Effector CD4-positive, alpha-beta T cell (primary cell): ENCODE measurements at places on chromosomes 16 and 17.

DNA sequence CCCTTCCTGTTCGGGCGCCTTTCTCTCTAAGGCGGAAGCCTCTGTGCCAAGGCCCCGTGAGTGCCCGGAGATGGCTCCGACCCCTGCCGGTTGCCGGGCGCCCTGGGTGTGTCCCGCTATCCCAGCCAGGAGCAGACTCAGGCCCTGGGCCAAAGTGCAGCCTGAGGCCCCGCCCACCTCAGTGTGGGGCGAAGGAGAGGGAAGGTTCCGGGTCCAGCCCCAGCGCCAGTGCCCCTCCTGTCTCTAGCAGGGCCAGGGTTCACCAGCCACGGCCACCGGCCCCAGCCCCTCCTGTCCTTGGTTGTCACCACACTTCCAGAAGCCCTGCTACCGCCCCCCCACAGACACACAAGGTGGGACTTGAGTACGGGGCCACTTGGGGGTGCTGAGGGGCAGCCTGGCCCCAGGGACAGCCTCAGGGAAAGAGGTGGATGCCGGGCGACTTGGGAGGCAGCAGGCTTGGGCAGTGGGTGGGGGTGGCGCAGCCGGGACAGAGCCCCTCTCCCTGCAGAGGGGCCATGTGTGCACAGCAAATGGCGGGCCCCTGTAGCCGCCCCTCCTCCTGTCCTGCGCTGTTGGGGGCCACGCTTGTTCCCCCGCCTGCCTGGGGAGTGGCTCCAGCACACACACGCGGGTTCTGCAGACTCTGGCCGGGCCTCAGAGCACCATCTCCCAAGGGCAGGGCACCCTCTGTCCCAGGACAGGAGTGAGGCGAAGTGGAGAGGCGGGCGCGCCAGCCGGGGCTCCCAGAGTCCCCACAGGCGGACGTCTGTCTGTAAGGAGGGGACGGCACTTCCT lies 6.0 kb downstream of the C1QTNF8 start:
- no peak for DNase-seq

DNA sequence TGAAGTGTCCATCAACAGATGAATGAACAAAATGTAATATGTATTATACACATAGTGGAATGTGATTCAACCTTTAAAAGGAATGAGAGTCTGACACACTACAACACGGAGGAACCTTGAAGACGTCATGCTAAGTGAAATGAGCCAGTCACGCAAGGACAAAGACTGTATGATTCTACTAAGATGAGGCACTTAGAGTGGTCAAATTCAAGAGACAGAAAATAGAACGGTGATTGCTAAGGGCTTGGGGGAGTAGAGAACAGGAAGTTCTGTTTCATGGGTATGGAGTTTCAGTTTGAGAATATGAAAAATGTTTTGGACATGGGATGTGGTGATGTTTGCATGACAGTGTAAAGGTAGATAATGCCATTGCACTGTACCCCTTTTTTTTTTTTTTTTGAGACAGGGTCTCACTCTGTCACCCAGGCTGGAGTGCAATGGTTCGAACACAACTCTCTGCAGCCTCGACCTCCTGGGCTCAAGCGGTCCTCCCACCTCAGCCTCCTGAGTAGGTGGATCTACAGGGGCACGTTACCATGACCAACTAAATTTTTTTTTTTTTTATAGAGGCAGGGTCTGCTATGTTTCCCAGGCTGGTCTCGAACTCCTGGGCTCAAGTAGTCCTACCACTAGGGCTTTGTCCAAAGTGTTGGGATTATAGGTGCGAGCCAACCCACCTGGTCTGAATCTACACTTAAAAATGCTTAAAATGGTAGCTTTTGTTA lies 2.9 kb upstream of the CCDC102A start:
- DNase-seq = no peak

DNA sequence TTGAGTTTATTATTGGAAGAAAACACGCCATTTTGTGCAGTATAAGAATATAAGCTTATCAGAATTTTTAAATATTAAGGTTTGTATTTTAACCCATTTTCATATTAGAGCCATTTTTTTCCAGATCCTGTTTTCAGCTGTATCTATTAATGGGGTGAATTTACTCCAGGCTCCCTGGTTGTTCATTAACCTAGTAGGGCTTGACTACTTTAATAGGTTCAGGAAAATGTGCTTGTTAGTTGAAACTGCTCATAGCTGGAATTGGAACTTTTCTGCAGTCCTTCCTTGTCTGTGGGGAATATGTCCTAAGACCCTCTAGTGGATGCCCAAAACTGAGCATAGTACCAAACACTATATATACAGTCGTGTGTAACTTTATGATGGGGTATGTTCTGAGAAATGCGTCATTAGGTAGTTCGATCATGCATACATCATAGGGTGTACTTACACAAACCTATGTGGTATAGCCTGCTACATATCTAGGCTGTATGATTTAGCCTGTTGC lies 28.0 kb downstream of the NFAT5 start:
- no peak for DNase-seq

DNA sequence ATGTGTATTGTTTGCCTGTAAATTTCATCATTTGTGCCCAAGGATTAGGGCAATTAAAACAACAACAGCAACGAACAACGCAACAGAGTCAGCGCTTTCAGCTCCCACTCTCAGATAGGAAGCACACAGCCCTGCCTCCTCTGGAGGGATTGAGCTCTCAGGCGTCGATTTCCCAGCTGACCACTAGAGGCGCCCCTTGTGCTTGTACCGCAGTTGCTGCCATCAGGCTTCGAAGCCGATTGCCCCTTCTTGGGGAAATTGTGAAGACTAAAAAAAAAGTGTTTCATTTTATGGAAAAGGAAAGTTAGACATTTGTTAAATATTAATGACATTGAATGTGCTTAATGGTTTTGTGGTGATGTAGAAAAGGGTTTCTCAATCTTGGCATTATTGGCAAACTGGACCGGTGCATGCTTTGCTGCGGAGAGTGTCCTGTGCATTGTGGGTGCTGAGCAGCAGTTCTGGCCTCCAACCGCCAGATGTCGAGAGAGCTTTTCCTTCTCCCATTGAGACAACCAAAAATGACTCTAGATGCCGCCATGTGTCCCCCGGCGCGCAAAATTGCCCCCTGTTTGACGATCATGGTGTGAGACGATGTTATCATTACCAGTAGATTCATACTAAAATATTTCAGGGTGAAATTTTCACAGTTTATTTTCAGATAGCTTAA lies 650.4 kb upstream of the RBFOX1 start:
- DNase-seq = no peak

DNA sequence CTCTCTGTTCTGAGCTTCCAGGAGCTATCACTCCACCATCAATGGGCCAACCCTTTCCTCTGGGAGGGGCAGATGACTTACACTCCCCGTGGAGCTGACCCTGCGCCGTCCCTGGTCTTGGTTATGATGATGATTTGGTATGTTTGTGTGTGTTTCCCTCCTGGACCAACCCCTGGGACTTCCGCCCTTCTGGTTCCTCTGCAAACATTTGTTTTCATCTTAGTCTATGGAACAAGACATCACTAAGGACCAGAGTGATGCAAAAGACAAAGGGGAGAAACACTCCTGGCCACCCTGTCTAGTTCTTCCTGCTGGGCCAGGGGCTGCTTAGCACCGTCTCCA lies 13.7 kb downstream of the CBX4 start:
- no peak for DNase-seq

DNA sequence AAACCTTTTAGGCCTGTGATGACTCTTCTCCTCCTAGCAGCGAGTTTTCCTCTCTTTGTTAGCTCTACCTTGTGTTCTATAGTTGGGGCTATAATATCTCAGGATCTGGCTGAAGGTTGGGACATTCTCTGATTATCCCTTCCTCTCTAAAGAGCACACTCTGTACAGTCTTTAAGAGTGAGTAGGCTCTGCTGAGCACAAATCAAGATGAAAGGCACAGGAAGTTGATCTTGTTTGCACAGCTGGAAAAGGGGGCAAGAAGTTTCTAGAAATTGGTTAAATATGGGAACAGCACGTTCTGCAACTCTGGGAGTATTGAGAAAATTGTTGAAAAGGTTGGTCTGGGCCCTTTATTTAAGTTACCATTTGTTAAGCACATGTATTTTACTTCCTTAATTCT lies 240.9 kb downstream of the CDH11 start:
- DNase-seq = no peak

GRCh38 chr16:69709456-69710084 lies 16.8 kb downstream of the NQO1 start:
- DNase-seq = no peak

GRCh38 chr17:57215317-57215716 lies 41.0 kb upstream of the MSI2 start:
- DNase-seq = no peak

GRCh38 chr17:58575511-58575910 lies 61.1 kb upstream of the MTMR4 start:
- no peak for DNase-seq

- peak; percentile 47 for DNase-seq
Observed at GRCh38 chr17:73255671-73256181, 6.0 kb downstream of the CPSF4L start.

DNA sequence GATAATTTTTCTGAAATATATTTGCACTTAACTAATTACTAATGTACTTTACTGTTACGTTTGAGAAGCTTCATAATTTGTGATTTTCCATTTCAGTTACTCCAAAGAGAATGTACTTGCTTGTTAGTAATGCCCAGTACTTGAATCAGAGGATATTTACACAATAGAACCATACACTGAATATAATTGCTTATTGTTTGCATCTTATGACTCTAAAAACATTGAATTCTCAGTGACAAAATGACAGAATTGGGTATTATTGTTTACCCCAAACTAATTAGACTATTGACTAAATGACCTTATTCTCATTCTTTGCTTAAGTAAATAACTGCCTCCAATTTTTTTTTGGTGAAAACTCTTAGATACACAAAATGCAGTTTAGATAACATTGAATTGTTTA lies 8.9 kb downstream of the CCP110 start:
- DNase-seq = no peak

GRCh38 chr16:69396187-69397061 lies 10.6 kb upstream of the TERF2 start:
- DNase-seq = peak; percentile 68

- no peak for DNase-seq
Observed at GRCh38 chr17:6257336-6257735, 177.6 kb downstream of the AIPL1 start.

DNA sequence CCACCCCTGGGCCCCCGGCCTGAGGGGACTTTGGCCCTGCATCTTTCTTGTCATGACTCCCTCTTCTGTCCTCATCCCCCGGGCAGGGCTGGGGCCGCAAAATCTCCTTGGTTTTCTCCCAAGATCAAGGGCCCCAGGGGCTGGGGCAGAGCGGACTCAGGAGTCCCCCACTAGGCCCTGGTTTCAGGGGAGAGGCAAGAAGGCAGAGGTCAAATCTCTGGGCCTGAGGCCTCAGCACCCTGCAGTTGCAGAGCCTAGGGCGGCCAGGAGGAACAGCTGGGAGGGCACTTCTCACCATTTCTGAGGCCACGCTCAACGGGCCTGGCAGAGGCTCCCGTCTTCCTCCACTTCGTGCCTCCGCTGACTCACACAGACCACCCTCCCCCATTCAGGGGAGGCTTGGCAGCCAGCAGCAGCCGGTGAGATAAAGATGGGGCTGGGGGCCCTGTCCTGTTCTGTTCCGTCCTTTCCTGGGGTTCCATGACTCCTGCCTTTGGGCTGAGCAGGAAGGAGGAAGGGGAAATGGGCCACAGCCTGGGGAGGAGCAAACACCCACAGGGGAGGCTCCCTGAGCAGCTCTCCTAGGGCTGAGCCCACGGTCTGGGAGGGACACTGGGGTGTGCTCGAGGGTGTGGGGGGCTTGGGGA lies 12.4 kb downstream of the ZSCAN10 start:
- no peak for DNase-seq

GRCh38 chr16:27600381-27600780 lies 50.4 kb downstream of the KATNIP start:
- no peak for DNase-seq

DNA sequence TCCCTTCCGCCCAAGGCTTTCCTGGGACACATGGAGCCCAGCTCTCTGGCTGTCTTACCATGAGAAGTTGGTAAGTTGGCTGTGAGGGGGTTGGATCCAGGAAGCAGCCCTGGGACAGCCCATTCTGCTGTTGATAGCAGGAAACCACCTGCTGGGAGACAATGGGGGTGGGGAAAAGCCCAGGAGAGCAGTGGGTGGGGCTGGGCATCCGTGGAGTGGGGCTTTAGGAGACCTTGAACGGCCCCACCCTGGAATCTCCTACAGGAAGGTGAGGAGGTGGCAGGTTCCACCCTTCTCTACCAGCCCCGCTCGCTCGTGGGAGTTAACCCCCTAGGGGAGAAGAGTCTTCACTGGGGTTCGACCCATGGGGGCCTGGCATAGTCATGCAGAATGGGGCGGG lies 5.8 kb downstream of the TMEM92 start:
- no peak for DNase-seq

GRCh38 chr16:66069587-66069986 lies 296.9 kb upstream of the CDH5 start:
- DNase-seq = no peak

DNA sequence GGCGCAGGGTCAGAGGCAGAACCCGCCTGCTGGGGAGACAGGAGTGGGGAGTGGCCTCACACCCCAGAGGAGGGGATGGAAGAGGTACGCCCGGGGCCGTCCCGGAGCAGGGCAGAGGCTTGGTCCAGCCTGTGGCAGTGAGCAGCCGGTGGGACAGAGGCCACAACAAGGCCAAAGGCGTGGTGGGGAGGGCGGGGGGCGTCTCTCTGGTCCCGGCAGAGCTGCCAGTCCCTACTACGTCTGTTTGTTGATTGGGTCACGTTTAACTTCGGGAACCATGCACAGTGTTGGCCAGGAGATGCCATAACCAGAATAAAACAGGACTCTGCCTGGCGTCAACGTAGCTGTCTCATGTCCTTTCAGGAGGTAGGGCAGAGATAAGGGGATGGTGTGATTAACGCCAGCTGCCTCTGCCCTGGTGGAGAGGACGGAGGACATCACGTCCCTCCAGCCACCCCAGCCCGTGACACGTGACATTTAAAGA lies 192.8 kb downstream of the BANP start:
- DNase-seq = no peak
